ENCODE measurements at places on chromosomes 4 and X.

- no peak for DNase-seq
These were observed 10.7 kb upstream of the CCDC149 start for GRCh38 chr4:24923550-24923949.

- peak; percentile 46 for DNase-seq
These were observed 9.1 kb downstream of the LAMTOR3 start for GRCh38 chr4:99885063-99885664.

- DNase-seq = no peak
These were observed 3.4 kb downstream of the TENM3 start for GRCh38 chr4:182246401-182247205.

DNA sequence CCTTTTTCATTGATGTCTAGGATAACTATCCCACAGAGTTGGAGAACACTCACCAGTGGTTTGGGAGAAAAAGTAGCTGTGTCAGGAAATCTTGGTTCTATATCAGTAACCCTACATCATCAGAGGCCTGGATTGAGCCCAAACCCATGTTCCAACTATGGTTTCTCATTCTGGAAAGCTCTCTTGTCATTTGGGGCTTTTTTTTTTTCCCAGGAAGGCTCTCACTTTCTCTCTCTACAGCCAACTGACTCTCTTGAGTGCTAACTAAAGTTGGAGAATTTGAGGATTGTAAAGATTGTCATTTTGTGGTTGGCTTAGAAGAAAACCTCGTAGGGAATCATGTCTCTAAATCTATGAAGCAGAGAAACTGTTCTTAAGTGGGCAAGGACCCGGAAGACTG, 228.2 kb upstream of the DIPK2B start:
- DNase-seq = no peak

GRCh38 chr4:145320294-145320693, 139.9 kb upstream of the OTUD4 start:
- no peak for DNase-seq

DNA sequence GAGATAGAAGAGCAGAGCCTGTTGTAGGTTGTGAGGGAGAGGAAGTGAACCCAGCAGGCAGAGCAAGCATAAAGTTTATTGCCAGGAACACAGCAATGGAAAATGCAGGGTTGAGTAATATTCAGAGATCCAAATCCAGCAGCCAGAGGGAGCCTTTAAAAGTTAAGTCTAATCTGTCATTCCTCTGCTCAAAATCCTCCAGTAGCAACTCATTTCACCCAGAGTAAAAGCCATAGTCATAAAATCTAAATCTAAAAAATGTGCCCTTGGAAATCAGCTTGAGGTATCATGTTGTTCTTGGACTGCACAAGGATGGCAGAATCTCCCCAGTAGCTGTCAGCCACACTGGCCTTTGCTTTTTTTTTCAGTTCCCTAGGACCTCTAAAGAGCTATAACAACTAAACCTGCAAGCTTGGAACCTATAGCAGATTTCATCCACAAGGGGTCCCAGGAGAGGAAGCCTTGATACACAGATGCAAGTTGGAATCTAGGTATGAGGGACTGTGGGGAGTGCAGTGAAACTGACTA, 62.9 kb upstream of the FRAS1 start:
- DNase-seq = no peak

- DNase-seq = peak; percentile 81
These were observed 56.2 kb downstream of the SMIM20 start for GRCh38 chr4:25970226-25970675.

DNA sequence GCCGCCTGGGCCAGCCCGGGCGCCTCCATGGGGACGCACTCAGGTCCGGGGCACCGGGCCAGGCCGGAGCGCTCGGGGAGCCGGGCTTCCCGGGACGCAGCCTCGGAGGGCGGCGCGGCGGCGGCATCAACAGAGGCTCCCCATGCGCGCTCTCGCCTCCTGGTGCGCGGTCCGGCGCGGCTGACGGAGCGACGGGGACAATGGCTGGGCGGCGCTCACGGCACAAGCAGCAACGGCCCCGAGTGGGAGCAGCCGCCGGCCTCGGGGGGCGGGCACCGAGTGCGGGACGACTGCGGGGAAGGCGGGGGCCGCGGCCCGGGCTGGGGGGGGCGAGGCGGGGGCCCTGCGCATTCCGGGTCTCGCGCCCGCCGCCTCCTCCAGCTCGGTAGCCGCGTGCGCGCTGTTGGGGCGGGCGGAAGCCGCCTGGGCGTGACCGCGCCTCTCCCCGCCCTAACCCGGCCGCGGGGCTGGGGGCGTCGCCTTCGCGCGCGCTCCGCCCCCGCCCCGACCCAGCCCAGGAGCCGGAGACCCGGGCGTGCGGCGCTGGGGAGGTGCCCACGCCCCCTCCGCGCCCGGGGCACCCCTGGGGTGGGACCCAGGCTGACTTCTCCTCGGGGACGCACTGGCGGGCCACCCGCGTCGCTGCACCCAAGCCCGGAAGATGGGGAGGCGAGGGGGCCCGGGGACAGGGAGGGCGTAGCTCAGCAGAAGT, at the start of gene PRKX:
Gene PRKX, minus strand, starts transcription at position 425 of the 712 bp plus-strand sequence. Its CDS starts 396 bp downstream, at position 29.
- DNase-seq = peak; percentile 59

GRCh38 chrX:19964017-19964710, 26.7 kb downstream of the BCLAF3 start:
- DNase-seq = no peak

- DNase-seq = no peak
These were observed 56.2 kb downstream of the LRRC66 start for GRCh38 chr4:51963841-51964517.

DNA sequence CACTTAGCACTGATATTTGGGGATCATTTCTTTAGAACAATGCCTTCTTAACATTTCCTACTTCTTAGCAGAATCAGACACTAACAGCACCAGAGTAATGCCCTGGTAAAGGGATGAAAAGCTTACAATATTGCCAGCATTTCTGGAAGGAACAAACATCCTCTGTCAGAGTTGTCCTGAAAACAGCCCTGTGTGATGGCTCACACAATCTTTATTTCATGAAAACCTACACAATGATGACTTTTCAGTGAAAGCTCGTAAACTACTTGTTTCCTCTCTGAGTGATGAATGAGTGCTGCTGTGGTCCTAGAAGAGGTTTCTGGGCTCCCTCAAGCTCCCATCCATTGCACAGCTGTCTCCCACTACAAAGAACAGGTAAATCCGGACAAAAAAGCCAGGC, 52.8 kb downstream of the GPC4 start:
- no peak for DNase-seq

DNA sequence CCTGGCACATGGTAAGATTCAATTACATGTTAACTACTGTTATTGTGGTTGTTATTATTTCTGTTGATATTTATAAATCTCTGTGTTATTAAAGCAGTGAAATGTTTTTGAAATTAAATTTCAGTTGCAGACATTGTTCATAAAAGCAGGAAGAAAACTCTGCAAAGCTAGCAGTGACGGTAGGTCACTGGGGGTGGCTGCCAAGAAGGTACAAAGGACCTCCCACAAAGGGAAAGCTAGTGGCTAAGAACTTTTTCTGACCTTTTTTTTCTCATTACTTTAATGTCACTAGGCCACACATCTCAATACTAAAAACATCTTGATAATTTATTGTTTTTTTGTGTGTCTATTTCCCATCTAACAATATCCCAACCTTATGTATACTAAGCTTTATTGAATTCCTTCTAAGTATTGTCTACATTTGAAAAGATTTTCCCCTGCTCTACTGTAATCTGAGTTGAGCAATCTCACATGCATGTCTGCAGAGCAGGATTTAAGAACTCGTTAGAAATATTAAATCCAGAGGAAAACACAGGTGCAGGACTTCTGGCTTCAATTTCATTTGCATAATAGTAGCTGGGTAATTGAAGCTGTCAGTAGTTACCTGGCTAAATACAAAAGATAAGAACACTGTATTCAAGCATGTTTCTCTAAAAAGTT, 197.3 kb downstream of the CFAP299 start:
- DNase-seq = no peak

GRCh38 chr4:7195546-7196287, 3.4 kb downstream of the SORCS2 start:
- DNase-seq = no peak

- DNase-seq = no peak
These were observed 7.0 kb upstream of the ZNF827 start for GRCh38 chr4:145945431-145946155.

DNA sequence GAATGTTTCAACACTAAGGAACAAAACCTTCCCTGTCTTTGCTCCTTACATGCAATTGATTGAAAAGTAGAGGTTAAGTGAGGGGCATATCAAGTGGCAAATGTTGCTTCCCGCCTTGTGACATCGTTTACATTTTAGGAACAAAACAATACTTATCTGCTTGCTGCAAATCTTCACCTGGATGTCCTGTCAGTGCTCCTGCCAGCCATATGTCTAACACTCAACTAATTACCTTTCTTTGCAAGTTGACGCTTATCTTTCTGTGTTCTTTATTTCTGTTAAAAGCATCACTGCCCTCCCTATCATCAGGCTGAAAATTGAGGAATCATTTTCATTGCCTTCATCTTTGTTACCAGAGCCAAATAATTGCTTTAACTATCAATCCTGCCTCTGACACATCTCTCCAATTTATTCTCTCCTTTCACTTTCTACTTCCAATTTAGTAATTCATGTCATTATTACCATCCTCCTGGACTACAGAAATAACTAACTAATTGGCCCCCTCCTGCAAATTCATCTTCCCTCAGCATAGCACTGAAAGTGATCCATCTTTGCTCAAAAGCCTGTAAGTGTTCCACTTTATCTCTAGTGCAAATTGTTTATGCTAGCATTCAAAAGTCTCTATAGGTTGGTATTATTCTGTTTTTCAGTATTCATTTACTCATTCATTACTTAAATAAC, 298.7 kb upstream of the ATOH1 start:
- DNase-seq = no peak

- no peak for DNase-seq
These were observed 137.2 kb upstream of the ESX1 start for GRCh38 chrX:104391906-104392305.

DNA sequence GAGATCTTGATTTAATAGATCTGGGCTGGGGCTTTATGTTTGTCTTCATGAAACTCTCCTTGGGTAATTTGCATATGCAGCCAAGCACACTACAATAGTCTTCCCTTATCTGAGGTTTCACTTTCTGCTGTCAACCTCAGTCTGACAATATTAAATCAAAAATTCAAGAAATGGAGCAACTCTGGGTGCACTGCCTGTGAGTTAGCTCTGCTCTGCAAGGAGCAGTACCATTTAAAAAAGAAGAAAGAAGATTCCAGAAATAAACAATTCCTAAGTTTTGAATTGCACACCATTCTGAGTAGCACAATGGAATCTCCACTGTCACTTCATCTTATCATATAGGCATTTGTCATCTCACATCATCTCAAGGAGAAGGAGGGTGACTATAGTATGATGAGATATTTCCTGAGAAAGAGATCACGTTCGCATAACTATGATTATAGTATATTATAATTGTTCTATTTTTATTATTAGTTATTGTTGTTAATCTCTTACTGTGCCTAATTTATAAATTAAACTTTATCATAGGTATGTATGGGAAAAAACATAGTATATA, 9.4 kb downstream of the FNIP2 start:
- no peak for DNase-seq

- no peak for DNase-seq
These were observed 157.3 kb downstream of the AASDH start for GRCh38 chr4:56229947-56230346.

GRCh38 chr4:40832175-40832574, 82.4 kb downstream of the NSUN7 start:
- DNase-seq = no peak

GRCh38 chrX:115093191-115093590, 75.8 kb upstream of the IL13RA2 start:
- no peak for DNase-seq
